ENCODE measurements at places on chromosomes 5 and 9.

- peak; percentile 1 for DNase-seq
Measured at GRCh38 chr5:39513236-39513635, 88.5 kb upstream of the DAB2 start.

- DNase-seq: no peak
Measured at GRCh38 chr9:5628183-5628529, 751 bp upstream of the RIC1 start.

GRCh38 chr9:91208419-91208745 is 153.3 kb downstream of the AUH start:
- no peak for DNase-seq

GRCh38 chr9:130290291-130291181 is 25.0 kb downstream of the HMCN2 start:
- no peak for DNase-seq

DNA sequence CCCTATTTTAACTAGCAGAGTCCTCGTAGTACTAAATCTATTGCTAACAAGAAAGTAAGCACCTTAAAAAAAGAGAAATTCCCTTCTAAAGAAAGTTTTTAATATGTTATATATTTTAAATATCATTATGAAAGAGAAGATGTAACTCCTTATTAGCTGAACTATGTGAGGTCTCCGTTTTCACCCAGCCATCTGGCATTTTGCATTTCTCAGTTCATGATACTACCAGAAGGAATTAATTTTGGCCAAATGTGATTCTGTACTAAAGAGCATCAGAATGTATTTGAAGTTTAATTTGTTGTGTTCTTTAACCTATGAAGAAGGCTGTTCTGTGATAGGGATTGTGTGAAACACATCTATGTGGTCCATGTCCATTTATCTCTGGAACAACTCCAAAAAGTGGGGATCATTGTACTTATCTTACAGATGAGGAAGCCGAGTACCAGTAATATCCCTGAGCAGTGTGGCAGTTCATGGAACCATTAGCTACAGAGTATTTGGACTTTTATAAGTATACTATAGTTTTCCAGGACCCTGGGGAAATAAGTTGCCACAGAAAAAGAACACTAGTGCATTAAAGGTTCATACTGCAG is 29.8 kb downstream of the TNFAIP8 start:
- DNase-seq: no peak

DNA sequence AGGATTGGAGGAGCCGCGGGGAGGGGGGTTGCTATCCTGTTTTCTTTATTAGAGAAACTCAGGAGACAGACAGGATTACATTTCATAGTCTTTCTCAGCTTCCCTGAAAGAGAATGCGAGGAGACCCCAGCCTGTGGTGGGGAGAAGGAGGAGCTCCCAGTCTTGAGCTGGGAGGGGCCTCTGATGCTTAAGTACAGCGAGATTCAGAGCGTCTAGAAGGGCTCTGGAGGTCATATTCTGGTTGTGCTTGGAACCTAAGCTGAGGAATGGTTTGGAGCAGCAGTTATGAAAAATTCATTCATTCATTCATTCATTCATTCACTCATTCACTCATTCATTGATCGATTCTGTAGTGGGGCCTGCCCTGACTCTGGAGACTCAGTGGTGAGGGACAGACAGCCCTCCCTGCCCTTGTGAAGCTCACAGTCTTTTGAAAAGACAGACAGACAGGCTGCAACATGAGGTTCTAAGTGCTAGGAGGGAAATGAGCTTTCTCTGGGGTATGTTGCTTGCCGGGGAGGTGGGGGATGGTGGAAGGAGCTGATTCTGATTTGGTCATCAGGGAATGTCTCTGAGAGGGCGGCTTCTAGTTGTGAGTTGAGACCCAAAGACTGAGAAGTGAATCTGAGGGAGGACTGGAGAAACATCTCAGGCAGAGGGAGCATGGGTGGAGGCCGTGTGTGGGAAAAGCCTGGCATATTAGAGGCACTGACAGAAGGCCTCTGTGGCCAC is 2.5 kb upstream of the SPRY4 start:
- no peak for DNase-seq

DNA sequence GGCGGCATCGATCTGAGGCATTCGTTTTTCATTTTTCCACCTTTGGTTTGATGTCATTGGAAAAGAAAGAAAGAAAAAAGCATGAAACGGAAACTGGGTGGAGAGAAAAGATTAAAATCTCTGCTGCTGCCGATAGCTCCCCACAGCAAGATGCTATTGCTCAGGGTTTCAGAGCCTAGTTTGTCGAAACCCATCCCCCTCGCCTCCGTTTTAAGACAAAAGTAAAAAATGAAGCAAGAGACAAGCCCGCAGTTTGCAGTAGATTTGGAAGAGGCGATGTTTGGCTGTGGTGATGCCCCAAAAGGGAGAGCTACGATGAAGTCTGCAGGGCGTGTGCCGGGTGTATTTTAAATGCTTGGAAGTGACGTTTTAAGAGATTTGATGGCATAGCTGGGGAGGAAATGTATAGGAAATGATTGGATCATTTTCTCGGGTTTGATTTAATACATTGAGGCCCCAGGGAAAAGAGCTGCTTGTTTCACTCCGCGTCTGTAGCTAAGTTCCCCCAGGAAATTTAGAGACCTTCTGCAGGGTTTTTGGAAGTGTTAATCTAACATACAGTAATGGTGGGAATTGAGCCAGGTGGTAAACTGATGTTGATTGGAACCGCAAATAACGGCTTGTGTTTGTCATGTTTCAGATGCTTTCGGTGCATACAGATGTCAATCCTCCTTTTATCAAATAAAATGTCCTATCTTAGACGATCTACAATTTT is 909 bp downstream of the NDFIP1 start:
- no peak for DNase-seq

DNA sequence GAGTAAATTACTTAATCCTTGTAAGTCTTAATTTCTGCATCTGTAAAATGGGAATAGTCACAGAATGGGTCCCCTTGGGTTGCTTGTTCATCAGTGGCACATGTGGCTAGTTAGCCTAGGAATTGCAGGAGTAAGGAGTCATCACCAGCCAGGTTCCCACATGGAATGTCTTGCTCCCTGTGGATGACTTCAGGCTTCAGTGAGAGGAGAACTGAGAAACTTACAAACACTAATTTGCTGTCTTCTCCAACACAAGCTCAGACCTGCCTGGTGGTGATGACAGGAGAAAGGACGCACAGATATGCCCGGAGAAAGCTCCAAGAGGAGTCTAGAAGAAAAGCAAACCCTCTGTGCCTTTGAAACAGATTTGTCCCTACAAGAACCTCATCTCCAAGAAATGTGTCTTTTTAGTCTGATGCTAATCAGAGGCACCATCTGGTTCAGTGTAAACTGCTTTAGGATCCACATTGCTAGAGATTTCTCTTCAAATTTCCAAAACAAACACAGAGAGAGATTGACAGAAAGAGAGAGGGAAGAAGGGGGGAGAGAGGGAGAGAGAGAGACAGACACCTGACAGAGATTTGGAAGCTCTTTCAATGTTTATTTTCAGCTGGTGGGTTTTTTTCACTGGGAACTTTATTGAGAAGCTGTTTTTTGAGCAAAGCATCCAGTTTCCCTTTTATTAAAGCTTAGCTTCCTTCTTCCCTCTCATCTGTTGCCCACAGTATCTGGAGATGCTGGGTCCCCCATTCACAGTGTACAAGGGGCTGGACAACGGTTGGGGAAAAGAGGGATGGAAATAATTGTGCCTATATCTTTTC is 128.3 kb downstream of the DOCK2 start:
- DNase-seq: no peak

GRCh38 chr5:133790898-133791297 is 177.5 kb downstream of the C5orf15 start:
- DNase-seq: no peak

DNA sequence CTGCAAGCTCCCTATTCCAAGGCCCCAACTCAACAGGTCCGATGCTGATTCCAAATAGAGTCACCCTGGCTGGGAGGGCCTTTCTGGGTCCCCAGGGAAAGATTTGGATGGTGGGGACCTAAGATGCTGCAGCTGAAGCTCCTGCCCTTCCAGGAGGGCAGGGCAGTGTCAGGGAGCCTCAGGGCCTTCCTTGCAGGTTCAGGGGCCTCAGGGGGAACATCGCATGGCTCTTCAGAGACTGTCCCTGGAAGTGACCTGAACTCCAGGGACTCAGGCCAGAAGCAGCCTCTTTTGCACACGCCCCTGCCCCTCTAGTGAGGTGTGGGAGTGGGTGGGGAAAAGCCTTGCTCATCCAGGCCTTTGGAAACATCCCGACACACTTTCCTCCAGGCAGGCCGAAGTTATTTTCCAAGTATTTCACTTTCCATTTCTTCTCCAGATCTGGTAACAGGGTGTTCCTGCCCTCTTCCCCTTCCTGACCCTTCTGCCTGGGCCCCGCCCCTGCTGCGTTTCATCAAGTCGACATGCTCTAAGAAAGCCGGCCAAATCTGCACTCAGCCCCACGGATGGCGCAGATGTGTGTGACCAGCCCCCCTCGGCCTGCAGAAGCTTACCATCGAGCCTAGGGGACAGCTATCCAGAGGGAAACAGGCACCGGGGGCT is 159.5 kb downstream of the FGF18 start:
- no peak for DNase-seq

DNA sequence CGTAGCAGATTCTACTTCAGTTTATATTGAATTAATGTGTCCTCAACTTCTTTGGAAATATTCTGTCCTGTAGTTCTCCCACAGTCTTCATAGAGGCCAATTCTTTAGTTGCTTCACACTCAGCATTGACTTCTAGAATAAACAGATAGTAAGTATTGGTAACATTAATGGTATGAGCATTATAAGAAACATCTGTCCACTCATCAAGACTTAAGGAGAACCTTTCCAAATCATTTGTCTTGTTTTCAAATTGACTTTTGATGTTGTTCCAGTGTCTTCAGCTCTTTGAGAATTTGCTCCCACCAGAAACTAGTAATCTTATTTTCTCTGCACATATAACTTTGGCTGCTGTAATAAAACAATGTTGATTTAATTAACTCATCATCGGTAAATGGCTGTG is 18.3 kb downstream of the RANBP17 start:
- no peak for DNase-seq

- no peak for DNase-seq
Measured at GRCh38 chr9:83061990-83062650, 822 bp downstream of the RASEF start.

- no peak for DNase-seq
Measured at GRCh38 chr5:545641-546375, 21.6 kb upstream of the SLC9A3 start.

GRCh38 chr5:138503487-138504270 is 38.4 kb downstream of the EGR1 start:
- DNase-seq: peak; percentile 34

GRCh38 chr9:136391737-136392537 is 8.0 kb downstream of the SNAPC4 start:
- no peak for DNase-seq

GRCh38 chr9:3732077-3733038 is 206.6 kb upstream of the RFX3 start:
- DNase-seq: peak; percentile 73

- DNase-seq: no peak
Measured at GRCh38 chr5:93305984-93306383, 275.0 kb downstream of the NR2F1-AS1 start.

- DNase-seq: no peak
Measured at GRCh38 chr5:150146862-150147601, 8.6 kb downstream of the PDGFRB start.

GRCh38 chr9:89600831-89601230 is 4.0 kb upstream of the GADD45G start:
- DNase-seq: no peak

GRCh38 chr5:64876203-64876602 is 107.5 kb downstream of the CWC27 start:
- no peak for DNase-seq

DNA sequence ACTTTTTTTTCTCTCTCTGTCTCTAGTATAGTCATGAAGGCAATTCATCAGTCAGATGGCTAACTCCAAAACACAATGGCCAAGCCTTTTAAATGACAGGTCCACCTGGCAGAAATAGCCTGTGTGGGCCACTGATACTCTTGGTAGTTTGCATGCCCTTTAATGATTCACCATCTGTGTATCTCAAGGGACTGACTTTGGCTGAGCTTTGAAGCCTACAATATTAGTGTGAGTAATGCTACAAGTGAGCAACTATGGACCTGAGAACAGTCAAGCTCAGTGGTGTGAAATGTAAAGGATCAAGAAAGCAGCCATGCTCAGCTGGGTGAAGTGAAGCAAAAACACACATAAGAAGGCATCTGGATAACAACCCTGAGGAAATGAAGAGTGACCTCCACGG is 506.9 kb downstream of the TLE1 start:
- no peak for DNase-seq

- DNase-seq: no peak
Measured at GRCh38 chr5:129836321-129836720, 67.9 kb upstream of the CHSY3 start.

- DNase-seq: peak; percentile 13
Measured at GRCh38 chr5:170273968-170274710, 23.4 kb downstream of the LCP2 start.

GRCh38 chr5:34517249-34517648 is 138.9 kb upstream of the RAI14 start:
- no peak for DNase-seq

DNA sequence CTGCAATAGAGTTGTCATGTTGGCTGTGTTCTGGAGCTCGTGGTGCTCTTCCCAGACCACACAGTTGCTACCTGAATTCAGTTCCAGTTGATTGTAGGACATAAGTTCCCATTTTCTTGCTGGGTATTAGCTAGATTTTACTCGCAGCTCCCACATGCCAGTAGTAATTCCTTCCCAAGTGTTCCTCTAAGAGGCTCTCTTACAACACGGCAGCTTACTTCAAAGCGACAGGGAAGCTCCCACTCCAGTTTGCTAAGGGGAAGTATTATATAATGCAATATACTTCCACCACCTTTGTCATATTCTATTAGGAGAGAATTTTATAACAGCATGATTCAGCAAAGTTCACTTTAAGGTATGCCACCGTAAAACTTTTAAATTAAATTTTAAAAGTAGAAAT is 623.0 kb downstream of the SLCO4C1 start:
- DNase-seq: no peak

DNA sequence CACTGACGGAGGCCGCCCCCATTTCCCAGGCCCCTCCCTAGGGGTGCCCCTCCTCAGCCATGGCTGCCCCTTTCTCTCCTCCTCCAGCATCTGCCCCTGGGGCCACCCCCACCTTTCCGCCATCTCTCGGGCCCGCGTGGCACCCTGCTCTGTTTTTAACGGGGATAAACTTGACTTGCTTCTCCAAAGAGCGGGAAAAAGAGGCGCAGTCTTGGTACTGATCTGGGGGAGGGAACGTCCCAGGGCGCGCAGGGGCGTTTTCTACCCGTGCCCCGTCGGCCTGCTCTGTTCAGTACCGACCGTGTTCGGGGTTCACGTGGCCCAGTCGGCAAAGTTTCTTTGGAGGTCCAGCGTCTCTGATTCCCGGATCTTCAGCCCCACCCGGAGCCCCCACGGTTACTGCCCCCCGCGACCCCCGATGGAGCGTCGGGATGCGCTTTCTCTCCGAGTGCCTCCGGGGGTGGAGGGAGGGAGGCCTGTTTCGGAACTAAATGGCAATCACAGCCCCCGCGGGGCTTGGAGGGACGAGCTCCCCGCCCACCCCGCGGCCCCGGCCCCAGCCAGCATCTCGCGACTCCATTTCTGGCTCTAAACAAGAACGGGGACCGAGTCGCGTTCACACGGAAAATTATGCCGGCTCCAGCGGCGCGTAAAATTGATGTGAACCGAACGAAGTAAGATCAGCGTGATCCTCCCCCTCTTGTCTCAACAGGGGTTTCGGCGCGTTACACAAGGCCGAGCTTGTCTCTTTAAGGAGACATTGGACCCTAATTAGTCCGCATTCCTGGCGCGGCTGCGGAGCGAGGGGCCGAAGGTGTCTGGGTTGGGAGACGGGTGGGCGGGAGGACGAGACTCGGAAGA is 1.1 kb upstream of the TLE4 start:
- DNase-seq: no peak

- DNase-seq: no peak
Measured at GRCh38 chr9:95032580-95033341, 284.7 kb downstream of the FANCC start.

GRCh38 chr5:113205323-113205722 is 228.7 kb downstream of the DCP2 start:
- no peak for DNase-seq
